ENCODE measurements at places on chromosomes 3 and 15.

DNA sequence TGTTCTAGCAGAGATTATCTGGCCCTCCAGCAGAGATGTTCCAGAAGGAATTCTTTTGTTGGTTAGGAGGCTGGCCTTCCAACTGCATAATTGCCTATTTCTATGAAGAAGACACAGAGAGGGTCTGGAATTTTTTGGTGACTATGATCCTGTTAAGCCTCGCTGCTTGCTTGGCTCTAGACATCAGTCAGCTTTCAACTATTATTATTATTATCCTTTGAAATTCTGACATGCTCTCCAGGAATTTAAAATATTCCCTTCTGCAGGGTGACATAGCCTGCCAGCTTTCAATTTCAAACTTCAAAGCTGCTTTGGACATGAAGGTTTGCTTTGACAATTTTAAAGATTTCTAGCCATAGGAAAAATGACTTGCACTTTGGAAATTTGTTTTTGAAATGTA is 26.3 kb upstream of the ZNF148 start:
- DNase-seq = no peak

DNA sequence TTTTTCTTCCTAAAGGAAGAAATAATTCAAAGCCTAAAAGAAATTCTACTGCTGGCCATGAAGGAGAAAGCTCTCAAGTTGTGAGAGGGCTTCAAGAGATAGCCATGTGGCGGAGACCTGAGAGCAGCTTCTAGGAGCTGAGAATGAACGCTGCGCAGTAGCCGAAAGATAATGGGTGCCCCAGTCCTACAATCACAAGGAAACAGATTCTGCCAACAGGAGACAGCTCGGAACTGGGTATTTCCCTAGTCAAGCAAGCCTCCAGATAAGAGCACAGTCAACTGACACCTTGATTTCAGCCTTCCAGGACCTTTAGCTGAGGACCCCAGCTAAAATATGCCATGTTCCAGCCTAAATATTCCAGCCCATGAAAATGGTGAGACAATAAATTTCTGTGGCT is 824.1 kb downstream of the FHIT start:
- DNase-seq = no peak

- no peak for DNase-seq
These were observed 1.8 kb downstream of the ICE2 start for GRCh38 chr15:60477164-60477563.

- no peak for DNase-seq
These were observed 129.8 kb downstream of the MINAR1 start for GRCh38 chr15:79561982-79562381.

- DNase-seq = no peak
These were observed 5.9 kb downstream of the DUOX2 start for GRCh38 chr15:45107941-45108630.

DNA sequence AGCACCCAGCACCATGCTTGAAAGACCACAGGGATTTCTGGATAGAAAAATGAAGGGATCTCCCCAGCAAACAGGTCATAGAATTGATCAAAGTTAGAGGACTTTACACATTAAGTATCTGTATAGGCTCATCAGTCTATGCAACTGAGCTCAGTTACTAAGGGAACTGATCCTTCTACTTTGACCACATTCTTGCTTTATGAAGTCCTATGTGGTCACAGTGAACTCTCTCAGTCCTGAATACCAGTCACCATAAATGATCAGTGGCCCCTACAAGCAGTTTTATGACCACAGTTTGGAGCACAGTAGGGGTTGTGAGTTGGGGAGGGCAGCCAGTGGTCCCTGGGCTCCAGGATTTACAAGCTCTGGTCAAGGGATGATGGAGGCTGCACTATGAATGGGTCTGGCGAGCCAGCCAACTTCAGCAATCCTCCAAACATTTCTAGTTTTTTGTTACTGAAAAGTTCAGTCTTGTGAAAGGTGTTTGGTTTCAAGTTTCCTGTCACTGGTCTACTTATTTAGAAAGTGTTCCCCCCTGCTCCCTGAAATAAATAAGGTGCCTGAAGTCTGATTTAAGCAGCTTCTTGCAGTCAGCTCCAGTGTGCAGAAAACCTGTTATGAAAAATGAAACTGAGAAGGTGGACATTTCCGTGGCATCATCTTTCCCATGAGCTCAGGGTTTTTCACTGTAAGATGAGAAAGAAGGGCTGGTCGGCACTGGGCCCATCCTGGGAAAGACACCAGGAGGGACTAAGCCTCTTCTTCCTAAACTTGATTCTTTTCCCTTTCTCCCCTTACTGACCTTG is 75.5 kb downstream of the DAPK2 start:
- DNase-seq = peak; percentile 22

DNA sequence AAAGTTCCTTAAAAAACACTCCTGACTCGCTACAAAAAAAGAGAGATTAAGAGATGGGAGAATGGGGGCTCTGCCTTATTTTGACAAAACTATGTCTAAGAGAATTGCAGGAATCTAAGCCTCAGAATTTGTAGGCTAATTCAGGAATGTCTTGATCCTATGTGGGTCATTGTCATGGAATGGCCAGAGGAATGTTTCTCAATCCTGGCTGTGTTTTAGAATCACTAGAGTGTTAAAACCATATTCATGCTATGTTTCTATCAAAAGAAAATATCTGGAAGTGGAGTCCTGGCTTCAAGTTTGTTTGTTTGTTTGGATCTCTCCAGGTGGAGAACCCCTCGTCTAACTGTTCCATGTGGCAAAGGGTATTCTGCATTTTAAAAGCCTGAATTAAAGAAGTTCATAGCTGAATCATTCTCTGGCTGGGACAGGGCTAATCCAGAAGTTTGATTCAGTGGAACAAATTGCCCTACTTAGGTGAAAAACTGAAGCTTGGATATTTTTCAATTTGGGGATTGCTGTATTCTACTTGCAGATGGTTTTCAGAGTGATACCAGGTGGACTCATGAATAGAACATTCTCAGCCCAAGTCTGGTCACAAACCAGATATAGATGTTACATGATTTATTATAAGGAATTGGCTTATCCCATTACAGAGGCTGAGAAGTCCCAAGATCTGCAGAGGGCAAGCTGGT is 28.2 kb downstream of the GJD2 start:
- DNase-seq = no peak

DNA sequence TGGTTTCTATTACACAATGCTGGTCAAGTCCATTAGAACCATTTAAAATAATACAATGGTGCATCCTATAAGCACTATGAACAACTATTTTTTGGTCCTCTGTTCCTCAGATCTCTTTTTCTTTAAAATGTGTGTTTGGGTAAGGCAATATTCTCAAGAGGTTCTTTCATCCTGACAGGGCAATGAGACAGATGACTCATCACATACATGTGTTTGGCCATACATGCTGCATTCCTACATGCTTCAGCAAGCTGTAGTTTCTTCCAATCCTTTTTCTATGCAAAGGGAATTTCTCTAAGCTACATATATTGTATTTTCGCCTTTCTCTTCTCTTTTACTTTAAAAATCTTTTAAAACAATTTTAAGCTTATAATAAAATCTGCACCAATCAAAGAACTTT is 52.7 kb downstream of the OTOL1 start:
- DNase-seq = no peak

GRCh38 chr3:60528651-60529050 is 722.6 kb downstream of the FHIT start:
- DNase-seq = no peak

- DNase-seq = no peak
These were observed 57.5 kb downstream of the FLNB start for GRCh38 chr3:58065700-58066167.

Data from activated CD4-positive, alpha-beta T cell treated with anti-CD3 and anti-CD28 coated beads for 4 hours (primary cell).